ENCODE measurements at places on chromosomes 2 and 18. TPM values are rescaled to one million over a fixed set of nuclear protein-coding genes. Genes with fewer than 3 reads are reported as not detected.

GRCh38 chr2:173291412-173291811, 63.3 kb upstream of the CDCA7 start:
- no peak overlapping the region for H3K27ac ChIP-seq
- H3K4me1 ChIP-seq: peaks cover 4% of the 10 kb centered on the region
- no peaks in the 10 kb centered on the region for H3K27me3 ChIP-seq
- H3K36me3 ChIP-seq: no peaks in the 10 kb centered on the region
- H3K4me3 ChIP-seq: no peak overlapping the region

DNA sequence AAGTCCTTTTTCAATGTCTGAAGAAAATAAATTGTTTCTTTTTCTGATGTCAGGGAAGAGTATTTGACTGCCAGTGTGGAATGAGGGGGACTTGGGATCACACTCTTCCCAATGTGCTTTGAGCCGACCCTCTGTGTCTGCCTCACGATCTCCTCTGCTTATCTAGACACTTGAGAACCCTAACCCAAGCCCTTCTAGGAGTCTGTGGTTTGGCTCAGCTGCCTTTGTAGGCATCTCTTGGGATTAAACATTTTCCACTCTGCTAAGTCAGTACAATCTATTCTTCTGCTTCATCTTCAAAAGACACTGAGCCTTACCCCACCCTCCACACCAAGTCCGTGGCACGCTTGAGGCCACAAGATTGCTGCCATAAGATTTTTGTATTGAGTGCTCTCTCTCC, 19.4 kb downstream of the FAM110C start:
- no peak overlapping the region for H3K4me3 ChIP-seq
- peaks cover 2% of the 10 kb centered on the region for H3K36me3 ChIP-seq
- no peak for DNase-seq

- H3K27me3 ChIP-seq: peaks cover 6% of the 10 kb centered on the region
- H3K36me3 ChIP-seq: no peaks in the 10 kb centered on the region
- H3K4me1 ChIP-seq: no peaks in the 10 kb centered on the region
- no peak for DNase-seq
These were observed 191.5 kb downstream of the ALK start for GRCh38 chr2:29729932-29730331.

DNA sequence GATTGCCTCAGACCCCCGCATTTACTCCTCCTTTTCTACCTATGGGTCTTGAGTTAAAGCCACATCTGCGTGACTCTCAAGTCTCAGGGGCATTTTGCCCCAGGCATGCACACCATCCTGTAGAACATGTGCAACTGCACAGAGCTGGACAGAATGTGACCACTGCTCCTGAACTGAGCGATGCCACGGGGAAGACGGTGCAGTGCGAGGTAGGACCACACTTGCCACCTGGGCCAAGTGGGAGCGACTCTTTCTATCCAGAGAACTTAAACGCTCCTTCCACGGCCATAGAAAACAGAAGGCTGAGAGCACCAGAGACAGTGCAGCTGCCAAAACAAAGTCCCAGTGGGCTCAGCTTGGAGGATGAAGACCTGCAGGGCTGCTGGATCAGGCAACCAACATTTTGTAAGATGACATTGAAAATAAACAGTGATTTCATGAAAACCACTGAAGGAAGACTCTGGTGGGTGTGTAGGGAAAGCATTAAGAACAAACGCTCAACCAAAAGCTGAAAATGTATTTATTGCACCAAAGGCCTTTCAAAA, 149.0 kb upstream of the HDAC4 start:
- H3K4me1 ChIP-seq: peaks cover 40% of the 10 kb centered on the region
- no peak overlapping the region for H3K4me3 ChIP-seq
- peaks cover 3% of the 10 kb centered on the region for H3K36me3 ChIP-seq
- DNase-seq: no peak
- H3K27me3 ChIP-seq: peaks cover 41% of the 10 kb centered on the region

GRCh38 chr2:189631849-189632248, 29.4 kb upstream of the ASNSD1 start:
- H3K36me3 ChIP-seq: no peaks in the 10 kb centered on the region
- H3K4me1 ChIP-seq: peaks cover under 1% of the 10 kb centered on the region
- no peak overlapping the region for H3K4me3 ChIP-seq
- no peak for DNase-seq

DNA sequence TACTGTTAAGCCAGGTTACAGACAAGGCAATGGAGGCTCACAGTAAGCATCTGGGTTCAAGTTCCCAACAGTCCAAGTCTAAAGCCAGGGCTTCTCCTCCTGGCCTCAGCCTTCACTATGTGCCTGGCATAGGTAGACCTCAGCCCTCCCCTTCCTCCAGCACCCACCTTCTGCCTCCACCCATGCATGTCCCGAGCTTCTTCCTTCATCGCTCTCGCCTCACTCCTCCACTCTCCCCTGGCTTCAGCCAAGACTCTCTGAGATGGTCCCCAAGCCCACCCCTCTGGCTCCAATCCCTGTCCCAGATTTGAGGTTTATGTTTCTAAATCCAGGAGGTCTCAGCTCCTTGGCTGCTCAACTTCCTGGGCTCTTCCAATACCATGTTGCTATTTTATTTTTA, 26.9 kb downstream of the CENPA start:
- H3K27ac ChIP-seq: no peak overlapping the region
- no peaks in the 10 kb centered on the region for H3K36me3 ChIP-seq
- no peak overlapping the region for H3K4me3 ChIP-seq
- peaks cover 3% of the 10 kb centered on the region for H3K27me3 ChIP-seq

DNA sequence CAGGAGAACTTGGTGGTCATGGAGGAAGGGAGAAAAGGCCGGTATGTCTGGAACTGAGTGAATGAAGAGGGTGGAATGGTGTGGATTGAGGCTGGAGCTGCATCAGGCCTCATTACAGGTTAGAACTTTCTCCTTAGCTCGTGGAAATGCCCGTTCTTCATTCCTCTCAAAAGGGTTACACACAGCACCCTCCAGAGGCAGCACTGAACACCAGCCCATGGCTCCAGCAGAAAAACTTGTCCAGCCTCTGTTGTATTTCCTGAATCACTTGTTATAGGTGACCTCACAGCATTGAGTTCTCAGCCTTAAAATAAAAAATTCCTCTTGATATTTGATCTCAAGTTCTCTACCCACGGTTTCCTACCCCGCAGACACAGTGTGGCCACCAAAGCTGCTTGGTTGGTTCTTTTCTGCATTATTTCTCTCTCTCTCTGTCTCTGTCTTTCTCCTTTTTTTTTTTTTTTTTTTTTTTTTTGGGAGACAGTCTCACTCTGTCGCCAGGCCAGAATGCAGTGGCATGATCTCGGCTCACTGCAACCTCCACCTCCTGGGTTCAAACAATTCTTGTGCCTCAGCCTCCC, 89.6 kb downstream of the ITGB1BP1 start:
- H3K4me1 ChIP-seq: peaks cover 5% of the 10 kb centered on the region
- H3K27me3 ChIP-seq: peaks cover 6% of the 10 kb centered on the region
- H3K36me3 ChIP-seq: no peaks in the 10 kb centered on the region
- H3K27ac ChIP-seq: no peak overlapping the region

DNA sequence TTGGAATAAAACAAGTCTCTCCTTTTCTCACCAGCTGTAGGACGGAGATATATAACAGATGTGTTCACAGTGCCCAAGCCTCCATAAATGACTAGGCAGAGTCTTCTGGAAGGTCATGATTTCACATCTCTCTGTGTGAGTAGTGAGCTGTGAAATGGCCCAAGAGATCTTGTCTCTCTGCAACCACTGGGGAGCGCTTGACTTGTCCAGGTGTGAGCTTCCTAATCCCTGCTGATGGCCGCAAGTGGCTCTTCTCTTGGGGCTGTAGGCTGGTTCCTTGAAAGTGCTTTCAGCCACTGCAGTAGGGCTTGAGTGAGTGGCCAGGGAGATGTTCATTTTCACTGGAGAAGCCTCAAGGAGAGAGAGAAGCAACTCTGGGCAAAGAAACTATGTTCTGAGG, 38.1 kb upstream of the OTOS start:
- DNase-seq: no peak
- no peaks in the 10 kb centered on the region for H3K36me3 ChIP-seq
- H3K4me1 ChIP-seq: no peaks in the 10 kb centered on the region

DNA sequence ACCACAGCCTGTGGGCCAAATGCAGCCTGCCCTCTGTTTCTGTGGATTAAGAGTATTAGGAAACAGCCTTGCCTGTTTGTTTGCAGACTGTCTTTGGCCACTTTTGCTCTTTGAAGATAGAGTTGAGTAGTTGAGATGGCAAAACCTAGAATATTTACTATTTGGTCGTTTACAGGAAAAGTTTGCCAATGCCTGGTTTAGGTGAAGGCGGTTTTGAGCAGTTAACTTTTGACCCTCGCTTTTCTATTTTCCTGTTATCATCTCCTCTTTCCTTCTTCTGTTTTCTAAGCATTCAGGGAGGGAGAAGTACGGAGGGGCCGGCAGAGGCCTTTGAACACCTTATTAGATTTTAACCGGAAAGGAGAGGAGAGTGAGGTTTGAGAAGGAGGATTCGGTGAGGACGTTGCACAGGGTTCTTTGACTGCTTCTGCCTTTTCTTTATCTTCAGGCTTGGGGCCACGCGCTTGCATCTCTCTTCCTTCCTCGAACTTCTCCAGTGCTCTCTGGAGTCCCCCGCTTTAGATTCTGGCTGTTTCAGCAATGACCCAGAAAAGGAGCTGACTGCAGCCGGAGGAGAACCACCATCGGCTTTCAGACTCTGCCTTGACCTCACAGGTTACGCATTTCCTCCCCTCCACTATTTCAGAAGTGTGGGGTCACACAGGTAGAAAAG, 39.2 kb downstream of the IL1R2 start:
- H3K4me3 ChIP-seq: no peak overlapping the region
- H3K27me3 ChIP-seq: no peaks in the 10 kb centered on the region
- H3K36me3 ChIP-seq: peaks cover 1% of the 10 kb centered on the region
- no peak for DNase-seq
- peaks cover 22% of the 10 kb centered on the region for H3K4me1 ChIP-seq

DNA sequence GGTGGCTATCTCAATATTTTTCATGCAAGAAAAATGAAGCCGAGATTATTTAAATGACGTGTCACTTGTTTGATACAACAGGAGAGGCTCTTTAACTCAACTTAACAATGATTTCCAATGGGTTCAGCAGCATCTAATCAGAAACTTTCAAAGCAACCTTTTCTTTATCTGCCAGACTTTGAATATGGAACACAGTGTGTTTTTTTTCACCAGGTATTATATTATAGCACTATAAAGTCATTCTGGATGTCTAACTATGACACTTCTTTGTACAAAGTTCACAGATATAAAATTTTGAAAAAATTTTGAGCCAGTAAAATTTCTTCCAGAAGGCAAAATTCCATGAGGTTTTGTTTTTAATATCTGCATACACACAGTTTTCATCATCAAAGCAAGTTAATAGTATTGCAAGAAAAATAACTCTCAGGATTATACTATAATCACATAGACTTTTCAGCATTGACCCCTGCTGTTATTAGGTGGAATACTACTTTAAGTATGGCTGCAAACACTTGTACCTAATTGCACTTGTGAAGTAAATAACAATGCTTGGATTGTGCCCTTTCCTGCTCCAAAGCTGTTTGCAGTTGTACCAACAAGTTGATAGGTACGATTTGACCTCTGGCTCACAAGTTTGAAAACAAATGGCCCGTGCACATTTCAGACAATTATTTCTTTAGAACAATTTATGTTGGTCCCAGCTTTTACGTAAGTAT, 44.0 kb upstream of the DSG1 start:
- no peak for DNase-seq
- no peaks in the 10 kb centered on the region for H3K36me3 ChIP-seq

DNA sequence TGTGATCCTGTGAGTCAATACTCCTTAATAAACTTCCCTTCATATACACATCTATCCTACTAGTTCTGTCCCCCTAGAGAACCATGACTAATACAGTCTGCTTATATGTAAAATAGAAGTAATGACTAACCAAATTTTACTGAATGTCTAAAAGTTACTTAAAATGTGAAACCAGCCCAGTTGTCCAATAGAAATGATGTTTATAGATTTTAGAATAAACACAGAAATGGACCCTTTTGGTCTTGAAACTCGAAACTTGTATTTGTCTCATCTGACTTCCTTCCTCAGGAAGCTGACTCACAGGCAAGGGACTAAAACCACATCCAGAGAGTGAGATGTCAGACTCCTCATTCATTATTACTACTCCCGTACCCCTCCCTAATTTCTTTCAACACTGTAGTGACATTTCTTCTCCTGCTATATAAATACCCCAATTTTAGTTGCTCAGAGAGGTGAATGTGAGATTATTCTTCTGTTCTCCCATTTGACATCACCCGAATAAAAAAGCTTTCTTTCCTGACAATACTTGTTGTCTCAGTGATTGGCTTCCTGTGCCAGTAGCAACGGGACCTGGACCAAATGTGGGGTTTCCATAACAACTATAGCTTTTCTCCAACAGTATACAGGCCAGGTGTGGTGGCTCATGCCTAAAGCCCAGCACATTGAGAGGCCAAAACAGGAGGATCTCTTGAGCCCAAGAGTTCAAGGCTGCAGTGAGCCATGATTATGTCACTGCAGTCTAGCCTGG, 486.0 kb downstream of the ERBB4 start:
- no peak for DNase-seq
- no peaks in the 10 kb centered on the region for H3K27me3 ChIP-seq
- H3K27ac ChIP-seq: peak overlapping the region; percentile 80
- H3K4me1 ChIP-seq: peaks cover 13% of the 10 kb centered on the region

GRCh38 chr2:152706477-152707021, 10.7 kb downstream of the PRPF40A start:
- no peak overlapping the region for H3K27ac ChIP-seq
- peaks cover 9% of the 10 kb centered on the region for H3K4me1 ChIP-seq
- H3K36me3 ChIP-seq: peaks cover 76% of the 10 kb centered on the region
- H3K4me3 ChIP-seq: no peak overlapping the region
- no peak for DNase-seq

GRCh38 chr2:115443539-115444185, 1001.2 kb downstream of the DPP10 start:
- H3K27ac ChIP-seq: no peak overlapping the region
- no peak for DNase-seq
- no peak overlapping the region for H3K4me3 ChIP-seq
- no peaks in the 10 kb centered on the region for H3K27me3 ChIP-seq
- H3K4me1 ChIP-seq: no peaks in the 10 kb centered on the region

CYRIA gene
- total RNA-seq: 2.1 TPM

ZSWIM2 gene
- not detected for total RNA-seq

WDR75 gene
- total RNA-seq: 51.6 TPM

REG3A gene
- not detected for total RNA-seq

SMIM21 gene
- not detected for total RNA-seq

Data from activated naive CD8-positive, alpha-beta T cell treated with anti-CD3 and anti-CD28 coated beads, Interleukin-2, amount 10 ng/mL, durations not matched to agents 7 days and 5 days (primary cell).